ENCODE measurements at places on chromosomes 11 and 22. TPM values are rescaled to one million over a fixed set of nuclear protein-coding genes. Genes with fewer than 3 reads are reported as not detected.

Gene OMP
- total RNA-seq: not detected

Gene DDX25
- 0.14 TPM for total RNA-seq

Gene GRK3
- total RNA-seq: 3.8 TPM

Gene LRRC32
- 35.1 TPM for total RNA-seq

Gene LRRN4CL
- total RNA-seq: 2.7 TPM

Gene NPAS4
- total RNA-seq: not detected

Gene FOLR1
- total RNA-seq: 0.49 TPM

Gene NTM
- total RNA-seq: 1.0 TPM

Gene ISX
- not detected for total RNA-seq

Gene FLRT1
- 0.44 TPM for total RNA-seq

Gene DTX4
- total RNA-seq: 1.8 TPM

Gene IFITM10
- 0.58 TPM for total RNA-seq

Gene HBD
- total RNA-seq: not detected

Gene C22orf23
- 0.82 TPM for total RNA-seq

Gene ARHGEF12
- 92.9 TPM for total RNA-seq

GRCh38 chr11:64723117-64723906, at the start of gene NRXN2:
Gene NRXN2 (minus strand): TSS chr11:64723197. CDS start chr11:64713699, 9,498 bp downstream.
- DNase-seq: peak; percentile 86

DNA sequence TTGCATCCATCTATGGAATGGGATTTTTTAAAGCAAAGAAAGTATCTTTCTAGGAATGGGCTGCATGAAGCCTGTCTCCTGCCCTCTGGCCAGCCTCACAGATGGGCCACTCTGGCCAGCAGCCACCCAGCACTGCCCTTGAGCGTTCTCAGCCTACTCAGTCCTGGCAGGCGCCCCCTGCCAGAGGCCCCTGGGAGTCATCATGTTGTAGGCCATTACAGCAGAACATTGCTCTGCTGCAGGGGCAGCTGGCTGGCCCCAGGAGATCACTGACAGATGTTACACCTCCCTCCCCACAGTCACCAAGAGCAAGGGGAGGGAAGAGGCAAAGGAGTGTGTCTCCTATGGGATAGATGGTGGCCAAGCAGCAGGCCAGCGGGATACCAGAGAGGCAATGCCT, 363.7 kb downstream of the NXPE2 start:
- peak; percentile 38 for DNase-seq

GRCh38 chr11:35799655-35800054, 137.1 kb downstream of the TRIM44 start:
- DNase-seq: no peak

DNA sequence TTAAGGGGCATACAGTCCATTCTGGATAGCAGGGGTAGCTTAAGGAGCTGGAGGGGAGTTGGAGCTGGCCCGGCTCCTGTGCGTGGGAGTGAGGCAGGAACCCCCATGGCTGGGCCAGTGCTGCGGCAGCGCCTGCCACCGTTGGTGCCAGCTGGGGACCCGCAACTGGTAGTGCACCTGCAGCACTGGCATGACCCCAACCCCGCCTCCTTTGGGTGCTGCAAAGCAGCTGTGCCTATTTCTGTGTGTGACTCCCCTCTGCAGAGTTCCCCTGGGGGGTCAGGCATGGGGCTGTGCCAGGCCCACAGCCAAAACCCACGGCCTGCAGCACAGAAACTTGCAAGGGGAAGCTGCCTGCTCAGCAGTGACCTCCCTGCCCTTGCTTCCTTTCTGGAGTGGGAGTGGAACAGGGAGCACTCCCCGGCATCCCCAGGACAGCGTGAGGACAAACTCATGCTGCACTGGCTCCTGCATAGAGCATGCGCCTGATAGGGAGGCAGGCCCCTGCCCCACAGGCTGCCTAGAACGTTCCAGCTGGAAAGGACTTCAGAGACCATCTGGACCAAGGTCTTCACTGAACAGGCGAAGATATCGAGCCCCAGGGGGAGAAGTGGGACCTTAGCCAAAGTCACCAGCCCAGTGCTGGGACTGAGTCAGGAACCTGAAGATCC, 26.2 kb upstream of the RAB1B start:
- peak; percentile 23 for DNase-seq

DNA sequence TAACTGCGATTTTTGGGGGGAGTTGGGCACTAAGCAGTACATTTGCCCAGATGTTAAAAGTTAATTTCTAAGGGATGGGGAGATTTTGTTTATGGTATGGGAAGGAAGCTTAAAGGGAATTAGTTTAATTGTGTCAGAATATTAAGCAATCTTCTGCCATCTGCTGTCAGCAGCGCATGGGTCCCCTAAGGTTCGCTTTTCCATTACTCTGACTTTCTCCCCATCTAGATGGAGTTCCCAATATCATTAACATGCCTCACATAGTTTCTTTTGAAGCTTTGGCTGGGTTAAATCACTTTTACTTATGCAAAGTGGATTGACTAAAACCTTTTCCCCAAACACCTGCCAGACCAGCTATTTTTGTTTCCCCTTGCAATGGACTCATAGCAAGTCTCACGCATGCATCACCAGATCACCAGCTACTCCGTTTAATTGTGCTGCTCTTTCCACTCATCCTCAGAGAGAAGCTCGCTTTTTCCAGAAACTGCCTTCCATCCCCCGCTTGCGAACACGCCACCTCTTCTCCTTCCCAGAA, 172.7 kb downstream of the FAT3 start:
- no peak for DNase-seq

GRCh38 chr11:35354644-35355043, 64.7 kb downstream of the SLC1A2 start:
- DNase-seq: no peak

- no peak for DNase-seq
These were observed 619.1 kb downstream of the METTL15 start for GRCh38 chr11:28727254-28727653.

DNA sequence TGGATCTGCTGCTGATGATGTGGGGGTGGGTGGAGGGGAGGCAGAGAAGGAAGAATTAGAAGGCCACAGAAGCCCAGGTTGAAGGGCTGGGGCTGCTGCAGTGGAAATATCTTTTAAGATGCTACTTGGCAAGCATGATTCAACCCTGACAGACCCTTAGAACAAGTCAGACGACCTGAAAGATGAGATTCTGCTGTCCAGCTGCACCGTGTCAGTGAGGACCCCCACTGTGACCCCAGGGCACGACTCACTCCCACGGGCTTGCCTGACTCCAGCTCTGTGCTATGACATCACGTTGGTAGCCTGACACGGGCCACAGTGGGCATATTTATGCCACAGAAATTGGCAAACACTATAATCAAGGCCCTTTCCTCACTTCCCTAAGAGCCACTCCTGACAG, 36.0 kb downstream of the LRFN4 start:
- DNase-seq: no peak

- DNase-seq: no peak
These were observed 108.0 kb upstream of the ANO1 start for GRCh38 chr11:69969890-69970784.

- no peak for DNase-seq
These were observed 25.2 kb downstream of the FAM76B start for GRCh38 chr11:95764267-95764898.

DNA sequence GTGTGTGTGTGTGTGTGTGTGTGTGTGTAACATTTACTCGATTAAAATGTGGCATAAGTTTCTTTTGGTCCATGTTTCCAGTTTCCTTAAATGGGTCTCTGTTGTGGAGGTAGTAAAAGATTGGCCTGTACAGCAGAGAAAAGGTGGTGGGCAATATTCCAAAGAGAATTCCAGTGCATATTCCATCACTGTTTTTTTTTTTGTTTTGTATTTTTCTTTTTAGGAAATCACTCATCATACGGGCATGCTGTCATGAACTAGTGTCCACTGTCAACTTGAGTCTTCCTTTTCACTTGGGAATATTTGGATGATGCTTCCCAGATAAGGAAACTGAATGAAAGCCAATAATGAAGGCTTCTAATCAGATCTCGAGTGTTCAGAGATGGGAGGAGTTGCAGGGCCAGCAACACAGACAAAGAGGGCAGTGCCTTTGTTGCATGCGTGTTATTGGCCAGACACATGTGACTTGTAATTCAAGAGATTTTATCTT, 95.2 kb upstream of the PDGFD start:
- no peak for DNase-seq

DNA sequence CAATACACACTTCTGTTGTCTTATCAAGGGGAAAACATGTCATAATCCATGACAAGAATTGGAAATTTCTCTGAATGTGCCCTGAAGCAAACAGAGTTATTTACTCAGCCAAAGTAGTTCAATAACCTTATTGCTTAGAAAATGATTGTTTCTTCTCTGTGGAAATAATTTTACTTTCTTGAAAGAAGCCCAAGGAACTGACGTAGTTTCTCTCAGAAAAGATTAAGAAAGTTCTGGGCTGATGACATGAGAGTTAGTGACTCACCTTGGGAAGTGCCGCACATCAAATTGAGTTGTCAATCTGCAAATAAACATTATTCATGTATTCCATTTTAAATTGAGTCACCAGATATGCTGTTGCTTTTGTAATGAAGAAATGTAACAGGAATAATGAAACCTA, 418.6 kb upstream of the LRRC4C start:
- DNase-seq: no peak

- DNase-seq: no peak
These were observed 190.7 kb upstream of the KIRREL3 start for GRCh38 chr11:127191261-127191660.

DNA sequence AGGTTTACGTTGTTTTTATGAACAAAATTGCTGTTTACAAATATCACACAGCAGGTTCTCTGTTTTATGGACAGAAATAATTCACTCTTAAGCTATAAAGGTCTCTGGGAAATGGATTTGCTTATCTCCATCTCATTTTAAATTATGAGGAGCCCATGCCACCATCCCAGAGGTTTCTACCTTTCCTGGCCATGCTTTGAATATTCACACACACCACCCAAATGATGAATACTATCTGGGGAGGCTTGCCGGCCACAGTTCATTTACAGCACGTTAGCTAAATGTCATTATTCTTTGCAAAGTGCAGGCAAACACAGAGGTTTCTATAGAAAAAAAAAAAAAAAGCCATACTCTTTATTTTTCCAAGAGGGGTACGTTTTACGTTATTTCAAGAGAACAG, 1446.7 kb downstream of the FAM181B start:
- no peak for DNase-seq

DNA sequence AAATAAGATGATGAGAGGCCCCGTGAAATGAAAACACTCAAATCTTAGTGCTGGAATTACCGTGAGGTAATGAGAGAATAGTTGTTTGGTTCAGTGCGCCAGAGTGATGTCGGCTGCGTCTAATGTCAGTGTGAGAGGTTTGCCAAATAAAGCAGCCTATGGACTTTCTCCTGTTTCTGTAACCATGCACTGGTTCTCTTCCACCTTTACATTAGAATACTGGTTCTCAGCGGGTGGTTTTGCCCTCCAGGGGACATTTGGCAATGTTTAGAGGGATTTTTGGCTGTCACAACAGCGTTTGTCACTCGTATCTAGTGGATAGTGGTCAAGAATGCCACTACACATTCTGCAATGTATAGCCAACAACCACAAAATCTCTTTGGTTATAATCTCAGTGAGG, 1.1 kb downstream of the OOSP4B start:
- DNase-seq: no peak

- no peak for DNase-seq
These were observed 32.1 kb downstream of the PPIL2 start for GRCh38 chr22:21697880-21698279.

DNA sequence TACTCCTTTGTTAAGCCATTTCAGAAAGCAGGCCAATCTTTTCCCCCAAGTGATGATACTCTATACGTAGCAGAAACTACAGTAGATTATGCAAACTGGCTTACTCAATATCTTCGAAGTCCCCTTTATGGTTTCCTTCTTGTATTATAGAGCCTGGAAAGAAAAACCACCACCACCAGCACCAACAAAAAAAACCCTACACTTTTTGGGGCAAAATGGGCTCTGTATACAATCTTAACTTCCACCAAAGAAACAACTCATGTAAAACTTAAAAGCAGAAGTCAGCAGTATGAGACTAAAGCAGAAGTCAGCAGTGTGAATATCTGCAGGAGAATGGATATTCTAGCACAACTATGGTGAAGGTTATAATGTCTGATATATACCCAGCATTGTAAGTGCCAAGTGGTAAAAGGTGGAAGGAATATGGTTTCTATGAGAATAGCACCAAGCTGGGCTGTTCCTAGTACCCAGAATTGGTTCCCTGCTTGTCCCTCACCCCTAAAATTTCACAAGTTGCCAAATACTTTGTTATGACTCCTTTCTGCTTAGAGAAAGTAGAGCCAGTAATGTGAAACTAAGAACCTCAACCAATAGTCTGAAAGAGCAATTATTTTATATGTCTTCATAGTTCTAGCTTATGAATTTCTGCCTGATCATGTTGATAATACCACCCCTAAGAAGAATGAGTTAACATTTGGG, 252.1 kb downstream of the SBF2 start:
- no peak for DNase-seq

DNA sequence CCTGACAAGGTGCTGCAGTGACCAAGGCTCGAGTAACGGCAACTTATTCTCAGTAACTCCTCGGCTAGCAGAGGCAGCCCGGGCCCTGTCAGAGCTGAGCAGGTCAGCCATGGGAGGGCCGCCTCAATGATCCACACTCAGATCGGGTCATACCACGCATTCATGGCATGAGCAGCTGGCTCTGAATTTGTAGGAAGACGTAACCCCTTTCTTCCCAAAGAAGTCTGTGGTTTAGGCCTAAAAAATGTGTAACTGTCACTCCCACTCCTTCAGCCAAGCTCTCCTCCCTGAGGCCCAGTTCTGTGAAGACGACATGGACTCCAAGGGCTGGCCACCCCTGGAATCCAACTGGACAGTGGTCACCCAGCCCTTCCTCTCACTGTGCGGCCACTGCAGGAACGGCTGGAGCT, 30.0 kb downstream of the PPP2R1B start:
- no peak for DNase-seq

DNA sequence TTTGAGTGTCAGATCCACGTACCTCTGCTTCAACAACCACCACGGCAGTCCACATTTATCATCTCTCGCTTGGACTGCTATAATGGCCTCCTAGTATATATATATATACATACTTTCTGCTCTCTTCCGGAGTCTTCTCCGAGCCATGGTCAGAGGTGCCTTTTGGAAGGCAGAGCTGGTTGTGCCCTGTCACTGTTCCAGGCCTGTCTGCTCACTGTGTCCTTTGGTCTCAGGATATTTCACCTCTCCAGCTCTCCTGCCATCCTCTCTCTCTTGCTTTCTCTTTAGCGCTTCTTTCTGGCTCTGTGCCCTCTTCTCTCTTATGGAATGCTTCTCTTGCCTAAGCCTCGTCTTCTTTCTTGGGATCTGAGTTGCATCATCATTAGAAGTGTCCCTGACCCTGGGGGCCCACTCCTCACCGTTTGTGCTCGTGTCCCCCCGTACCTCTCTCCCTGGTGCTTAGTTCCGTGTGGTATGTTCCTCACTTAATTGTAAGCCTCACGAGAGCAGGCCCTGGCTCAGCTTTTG, 86.1 kb upstream of the RASSF10 start:
- no peak for DNase-seq

GRCh38 chr22:37739611-37740049, 42.8 kb downstream of the TRIOBP start:
- DNase-seq: peak; percentile 45

Measured in left ventricle myocardium inferior (tissue), 1 donor.